ENCODE measurements at places on chromosomes 7 and 10.

DNA sequence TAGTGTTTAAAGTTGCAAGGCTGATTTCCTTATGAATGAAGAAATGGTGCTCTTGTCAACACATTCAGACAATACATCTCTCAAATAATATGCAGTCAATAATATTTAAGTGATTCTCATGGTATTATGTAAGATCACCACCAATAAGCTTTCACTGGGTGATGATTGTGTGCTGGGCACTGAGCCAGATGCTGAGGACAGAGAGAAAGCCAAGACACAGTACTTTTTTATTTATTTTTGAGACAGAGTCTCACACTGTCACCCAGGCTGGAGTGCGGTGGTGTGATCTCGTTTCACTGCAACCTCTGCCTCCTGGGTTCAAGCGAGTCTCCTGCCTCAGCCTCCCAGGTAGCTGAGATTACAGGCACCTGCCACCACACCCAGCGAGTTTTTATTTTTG is 130.6 kb upstream of the LSM8 start:
- no peak for DNase-seq

DNA sequence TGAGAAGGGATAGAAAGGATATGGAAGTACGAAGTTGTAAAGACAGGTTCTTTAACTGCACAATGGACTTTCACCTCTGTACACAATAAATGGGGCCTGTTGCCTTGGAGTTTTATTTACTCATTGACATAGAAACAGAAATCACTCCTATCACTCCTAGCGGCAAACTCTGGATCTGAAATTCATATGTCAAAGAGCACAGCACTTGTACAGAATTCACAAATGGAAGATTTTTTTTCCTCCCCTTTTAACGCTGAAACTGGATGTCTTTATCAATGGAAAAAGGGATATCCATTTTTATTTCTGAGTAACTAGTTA is 18.2 kb downstream of the NT5C3A start:
- no peak for DNase-seq

DNA sequence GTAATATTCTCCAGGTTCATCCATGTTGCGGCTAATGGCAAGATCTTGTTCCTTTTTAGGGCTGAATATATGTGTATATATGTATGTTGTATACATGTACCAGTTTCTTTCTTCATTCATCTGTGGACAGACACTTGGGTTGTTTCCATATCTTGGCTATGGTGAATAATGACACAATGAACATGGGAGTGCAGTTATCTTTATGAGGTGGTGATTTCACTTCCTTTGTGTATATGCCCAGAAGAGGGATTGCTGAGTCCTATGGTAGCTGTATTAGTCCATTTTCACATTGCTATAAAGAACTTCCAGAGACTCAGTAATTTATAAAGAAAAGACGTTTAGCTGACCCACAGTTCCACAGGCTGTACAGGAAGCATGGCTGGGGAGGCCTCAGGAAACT is 17.1 kb upstream of the TSPAN15 start:
- no peak for DNase-seq

- peak; percentile 80 for DNase-seq
Observed at GRCh38 chr10:59905066-59905730, 1.2 kb downstream of the CCDC6 start.

GRCh38 chr7:156841497-156841896 is 51.5 kb downstream of the LMBR1 start:
- DNase-seq, result no peak

DNA sequence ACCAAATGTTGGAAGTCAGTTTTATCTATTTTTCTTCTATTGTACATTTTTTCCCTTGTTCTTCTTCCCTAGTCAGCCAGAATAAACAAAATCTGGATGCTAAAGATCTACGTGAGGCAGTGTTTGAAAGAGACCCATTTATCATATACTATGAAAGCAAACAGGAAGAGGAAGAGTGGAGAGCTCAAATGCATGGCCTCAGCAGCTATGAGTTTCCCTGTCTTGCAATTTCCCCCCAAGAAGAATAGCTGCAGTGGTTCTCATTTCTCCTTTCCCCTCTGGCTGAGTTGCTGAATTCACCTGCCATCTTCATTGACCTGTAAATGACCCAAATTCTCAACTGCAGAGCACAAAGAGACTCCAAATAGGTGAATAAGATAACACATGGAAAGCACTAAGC is 347.1 kb upstream of the NRP1 start:
- DNase-seq, result no peak

DNA sequence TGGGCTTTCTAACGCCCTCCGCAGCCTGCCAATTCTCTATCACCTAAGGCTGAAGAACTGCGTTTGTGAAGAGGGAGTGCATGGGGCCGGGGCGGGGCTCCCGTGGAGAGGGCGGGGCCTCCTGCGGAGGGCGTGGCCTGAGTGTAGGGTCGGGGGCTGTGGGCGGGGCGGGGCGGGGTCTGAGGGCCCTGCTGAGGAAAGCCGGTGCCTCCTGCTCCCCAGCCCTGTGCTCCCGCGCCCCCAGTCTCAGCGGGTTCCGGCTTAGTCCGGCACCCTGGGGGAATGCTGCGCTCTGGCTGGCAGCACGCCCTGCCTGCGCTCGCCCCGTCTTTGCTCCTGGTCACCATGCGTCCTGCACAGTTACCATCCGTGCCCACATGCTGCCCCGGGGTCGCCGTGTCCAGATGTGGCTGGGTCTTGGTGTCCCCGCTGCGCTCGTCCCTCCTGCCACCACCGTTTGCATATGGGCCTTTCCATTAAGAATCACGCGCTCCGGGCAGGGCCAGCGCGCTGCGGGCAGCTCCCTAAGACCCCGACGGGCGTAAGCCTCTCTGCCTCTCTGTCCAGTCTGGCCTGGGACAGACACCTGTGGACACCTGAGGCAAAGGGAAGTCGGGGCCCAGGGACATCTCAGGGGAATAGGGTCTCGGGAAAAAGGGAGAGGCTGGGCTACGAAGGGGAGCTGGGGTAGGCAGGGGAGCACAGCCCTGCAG is 144.0 kb upstream of the RET start:
- peak; percentile 60 for DNase-seq

DNA sequence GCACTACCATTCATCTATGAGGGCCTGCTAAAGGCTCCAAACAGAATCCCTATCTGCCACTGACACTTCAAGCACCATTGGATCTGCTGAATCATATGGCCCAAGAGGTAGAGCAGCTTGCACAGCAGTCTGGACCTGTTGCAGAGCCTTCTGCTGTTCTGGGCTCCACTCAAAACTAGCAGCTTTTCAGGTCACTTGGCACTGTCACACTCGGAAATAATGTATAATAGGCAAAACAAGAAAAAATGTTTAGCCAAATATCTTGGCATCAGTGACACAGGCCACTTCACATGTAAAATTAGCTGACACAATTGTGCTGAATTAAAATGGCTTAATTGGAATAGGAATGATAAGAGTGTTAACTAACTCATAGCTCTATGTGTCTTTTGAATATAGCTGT is 1182.9 kb upstream of the LRRTM3 start:
- DNase-seq, result no peak

DNA sequence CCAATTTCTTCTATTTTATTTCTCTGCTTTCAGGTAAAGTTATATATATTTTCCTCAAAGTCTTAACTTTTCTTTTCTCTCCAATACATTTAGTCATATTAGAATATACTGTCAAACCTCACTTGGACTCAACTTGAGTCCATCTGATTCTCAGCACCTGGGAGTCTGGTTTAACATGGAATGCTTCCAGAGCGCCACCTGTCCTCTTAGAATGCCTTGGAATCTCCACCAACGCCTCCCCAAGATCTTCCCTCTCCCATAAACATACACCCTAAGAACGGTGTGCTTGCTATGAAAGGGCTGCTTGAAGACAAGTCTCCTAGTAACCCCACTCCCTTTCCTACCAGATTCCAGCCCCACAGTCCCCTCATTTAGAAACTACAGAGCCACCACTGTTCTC is 229.1 kb upstream of the MKLN1 start:
- no peak for DNase-seq

Data from activated CD4-positive, alpha-beta memory T cell treated with anti-CD3 and anti-CD28 coated beads for 36 hours (primary cell).